ENCODE measurements at places on chromosomes 7 and 10.

DNA sequence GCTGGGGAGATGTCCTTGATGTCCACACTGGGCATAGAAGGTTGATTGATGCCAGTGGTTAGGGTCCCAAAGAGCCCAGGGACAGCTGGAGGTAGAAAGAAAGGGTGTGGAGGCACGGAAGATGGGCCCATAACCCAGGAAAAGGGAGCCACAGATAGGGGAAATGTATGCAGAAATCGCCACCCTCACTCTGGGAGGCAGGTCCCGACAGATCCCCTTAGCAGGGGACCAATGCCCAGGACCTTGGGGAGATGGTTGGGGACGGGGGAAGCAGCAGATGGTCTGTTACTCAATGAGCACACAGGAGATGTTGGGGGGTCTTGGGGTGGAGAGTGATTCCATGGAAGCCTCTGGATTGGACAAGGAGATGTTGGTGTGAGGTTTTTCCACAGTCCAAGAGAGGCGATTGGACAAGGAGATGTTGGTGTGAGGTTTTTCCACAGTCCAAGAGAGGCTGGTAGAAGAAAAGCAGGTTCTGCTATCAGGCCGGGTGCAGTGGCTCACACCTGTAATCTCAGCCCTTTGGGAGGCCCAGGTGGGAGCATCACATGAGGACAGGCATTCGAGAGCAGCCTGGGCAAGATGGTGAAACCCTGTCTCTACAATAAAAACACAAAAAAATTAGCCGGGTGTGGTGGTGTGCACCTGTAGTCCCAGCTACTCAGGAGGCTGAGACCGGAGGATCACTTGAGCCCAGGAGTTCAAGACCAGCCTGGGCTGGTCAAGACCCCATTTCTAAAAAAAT, 7.0 kb upstream of the PPP1R35 start:
- no peak for DNase-seq

GRCh38 chr7:143382126-143382790, 1.1 kb downstream of the ZYX start:
- DNase-seq, result no peak

DNA sequence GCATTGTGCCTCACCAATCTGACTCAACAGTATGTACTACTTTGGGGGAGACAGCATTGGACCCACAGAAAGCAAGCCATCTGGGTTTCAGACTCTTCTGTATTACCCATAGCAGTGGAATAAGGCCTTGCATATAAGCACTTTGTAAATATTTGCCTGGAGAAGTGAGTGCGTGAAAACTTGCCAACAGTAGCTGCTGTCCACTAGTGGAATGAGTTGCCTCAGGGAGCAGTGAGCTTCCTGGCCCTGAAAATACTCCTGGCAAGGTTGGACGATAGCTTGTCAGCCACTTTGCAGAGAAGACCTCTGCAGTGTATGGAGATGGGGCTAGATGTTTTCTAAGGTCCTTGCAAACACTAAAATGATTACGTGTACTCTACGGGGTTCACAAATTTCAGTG, 21.6 kb downstream of the GARS1 start:
- no peak for DNase-seq

DNA sequence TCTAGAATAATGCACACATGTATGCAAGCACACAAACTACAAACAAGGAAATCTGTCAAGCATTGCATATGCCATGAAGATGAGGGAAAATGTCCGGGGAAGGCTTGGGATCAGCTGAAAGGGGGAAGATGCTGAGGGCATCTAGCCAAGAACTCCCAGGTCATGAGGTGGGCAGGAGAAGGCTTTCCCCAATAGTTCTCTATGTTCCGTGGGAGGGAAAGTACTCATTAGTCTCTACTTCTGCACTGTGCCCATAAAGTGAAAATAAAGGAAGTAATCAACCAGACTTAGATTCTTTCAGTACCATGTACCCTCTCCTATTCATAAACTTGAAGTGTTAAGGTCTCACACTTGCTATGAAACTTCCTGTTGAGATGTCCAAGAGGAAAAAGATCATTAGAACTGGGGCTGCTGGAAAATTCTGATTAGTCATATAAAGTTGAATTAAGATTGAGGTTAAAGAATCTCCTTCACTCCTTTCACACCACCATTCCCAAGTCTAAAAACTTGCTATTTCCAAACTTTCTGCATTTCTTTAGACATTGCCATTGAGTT, 17.1 kb upstream of the LIPF start:
- no peak for DNase-seq

- no peak for DNase-seq
These were observed 76.2 kb upstream of the TMEM168 start for GRCh38 chr7:112866424-112866823.

GRCh38 chr10:125054669-125055268, 105.6 kb downstream of the CTBP2 start:
- no peak for DNase-seq

DNA sequence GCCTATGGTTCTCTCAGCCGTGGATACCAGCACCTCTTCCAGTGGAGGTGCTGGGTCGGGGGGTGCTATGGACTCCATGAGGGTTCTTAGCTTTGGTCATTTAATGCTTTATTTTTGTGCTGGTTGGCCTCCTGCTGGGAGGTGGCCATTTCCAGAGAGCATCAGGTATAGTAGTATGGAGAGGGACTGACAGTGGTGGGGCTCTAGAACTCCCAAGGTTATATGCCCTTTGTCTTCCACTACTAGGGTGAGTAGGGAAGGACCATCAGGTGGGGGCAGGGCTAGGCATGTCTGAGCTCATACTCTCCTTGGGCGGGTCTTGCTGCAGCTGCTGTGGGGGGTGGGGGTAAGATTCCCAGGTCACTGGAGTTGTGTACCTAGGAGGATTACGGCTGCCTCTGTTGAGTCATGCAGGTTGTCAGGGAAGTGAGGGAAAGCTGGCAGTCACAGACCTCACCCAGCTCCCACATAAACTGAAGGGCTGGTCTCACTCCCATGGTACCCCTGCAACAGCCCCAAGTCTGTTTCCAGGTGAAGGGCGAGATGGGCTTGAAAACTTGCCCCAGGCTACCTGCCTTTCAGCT, 763.2 kb upstream of the LRRTM3 start:
- DNase-seq, result no peak

DNA sequence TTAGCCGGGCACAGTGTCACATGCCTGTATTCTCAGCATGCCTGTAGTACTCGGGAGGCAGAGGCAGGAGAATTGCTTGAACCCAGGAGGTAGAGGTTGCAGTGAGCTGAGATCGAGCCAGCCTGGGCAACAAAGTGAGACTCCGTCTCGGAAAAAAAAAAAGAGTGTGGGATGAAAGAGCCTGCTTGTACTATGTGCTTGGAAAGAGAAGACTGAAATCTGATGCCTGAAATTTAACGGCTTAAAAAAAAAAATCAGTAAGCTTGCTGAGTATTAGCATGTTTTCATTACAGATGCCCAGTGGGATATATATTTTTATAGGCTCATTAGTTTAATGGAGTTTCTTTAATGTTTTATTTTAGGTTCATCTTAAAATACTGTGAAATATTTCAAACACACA, 4.2 kb downstream of the NT5C2 start:
- DNase-seq, result no peak

DNA sequence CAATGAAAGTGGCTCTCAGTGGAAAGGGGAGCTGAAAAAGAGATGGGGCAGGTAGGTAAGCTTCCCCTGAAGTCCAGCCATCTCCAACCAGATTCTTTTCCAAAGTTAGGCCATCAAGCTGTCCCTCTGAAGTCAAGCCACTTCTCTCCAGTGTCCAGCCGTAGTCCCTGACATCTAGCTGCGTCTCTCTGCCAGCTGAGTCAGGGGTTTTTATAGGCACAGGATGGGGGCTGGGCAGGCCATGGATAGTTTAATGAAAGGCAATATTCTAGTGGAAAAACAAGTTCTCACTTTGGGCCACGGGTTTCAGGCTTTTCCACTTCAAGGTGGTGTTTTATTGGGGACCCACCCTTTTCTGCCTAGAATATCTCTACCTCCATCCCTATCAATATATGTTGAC, 36.8 kb downstream of the AVL9 start:
- no peak for DNase-seq

GRCh38 chr7:155188821-155189581, 108.7 kb upstream of the INSIG1 start:
- no peak for DNase-seq

GRCh38 chr7:24455813-24456525, 117.3 kb upstream of the PALS2 start:
- no peak for DNase-seq

DNA sequence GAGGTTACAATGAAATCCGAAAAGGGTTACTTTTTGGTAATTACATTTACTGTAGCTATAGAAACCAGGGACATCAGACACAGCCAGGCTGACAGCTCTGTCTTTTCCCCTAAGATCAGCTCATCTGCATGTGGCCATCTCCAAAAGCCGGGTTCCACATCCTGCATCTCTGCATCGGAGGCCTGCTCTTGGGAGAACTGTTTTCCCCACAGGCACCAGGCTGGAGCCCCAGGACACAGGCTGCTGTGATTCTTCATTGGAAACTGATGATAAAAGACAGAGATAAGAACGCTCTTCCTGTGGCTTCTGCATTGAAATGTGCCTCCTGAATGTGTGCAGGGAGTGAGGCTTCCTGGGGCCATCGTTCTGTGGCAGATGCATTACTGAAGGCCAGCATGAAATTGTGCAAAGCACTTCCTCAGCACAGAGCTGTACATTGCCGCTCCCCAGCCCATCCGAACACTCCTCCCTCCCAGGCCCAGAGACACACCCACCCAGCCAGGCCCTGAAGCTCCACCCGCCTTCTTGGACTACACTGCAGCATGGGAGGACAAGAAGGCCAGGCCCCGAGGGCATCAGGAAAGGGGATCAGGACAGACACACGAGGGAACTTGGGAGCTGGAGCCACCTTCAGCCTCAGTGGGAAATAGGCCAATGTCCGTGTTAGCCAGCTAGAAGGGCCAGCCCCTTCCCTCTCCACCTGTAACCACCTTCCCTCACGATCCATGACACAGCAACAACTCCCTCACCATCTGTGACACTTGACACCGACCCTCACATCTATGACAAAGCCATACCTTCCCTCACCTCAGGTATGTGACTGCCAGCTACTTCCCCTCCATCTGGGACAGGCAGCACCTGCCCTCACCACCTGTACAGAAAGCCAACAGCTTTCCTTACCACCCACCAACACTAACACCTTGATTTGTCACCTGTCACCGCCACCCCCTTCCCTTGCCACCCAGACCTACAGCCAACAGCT, 113.2 kb downstream of the GRID1 start:
- DNase-seq, result no peak

- DNase-seq, result no peak
These were observed 220.1 kb downstream of the TNS3 start for GRCh38 chr7:47361746-47362215.

- DNase-seq, result no peak
These were observed 73.2 kb downstream of the SORBS1 start for GRCh38 chr10:95487994-95488393.

DNA sequence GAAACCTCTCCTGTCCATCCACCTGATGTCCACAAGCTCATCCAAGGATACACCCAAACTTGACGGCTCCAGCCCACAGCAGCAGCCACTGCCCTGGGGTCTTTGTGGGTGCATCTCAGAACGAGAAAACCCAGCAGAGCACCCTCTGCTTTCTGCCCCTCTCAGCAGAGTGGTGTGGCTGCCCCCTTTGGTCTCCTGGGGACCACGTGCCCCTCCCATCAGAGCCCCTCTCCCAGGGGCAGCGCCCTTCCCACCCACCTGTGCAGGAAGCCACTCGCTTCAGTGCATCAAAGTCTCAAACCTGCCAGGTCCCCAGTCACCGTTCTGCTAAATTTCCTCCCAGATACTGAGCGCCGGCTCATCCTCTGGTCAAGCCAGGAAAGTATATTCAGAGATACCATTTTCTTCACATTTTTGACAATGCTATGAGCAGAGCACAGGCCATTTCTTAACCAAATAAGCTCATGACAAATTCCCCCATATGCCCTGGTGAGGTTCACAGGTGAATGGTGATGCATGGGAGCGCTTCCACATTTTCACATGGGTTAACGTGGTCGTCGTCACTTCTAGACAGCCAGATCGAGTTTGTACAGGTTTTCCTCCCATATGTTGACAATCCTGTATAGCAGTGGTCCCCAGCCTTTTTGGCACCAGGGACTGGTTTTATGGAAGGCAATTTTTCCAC, 32.4 kb downstream of the CAMK2B start:
- no peak for DNase-seq

DNA sequence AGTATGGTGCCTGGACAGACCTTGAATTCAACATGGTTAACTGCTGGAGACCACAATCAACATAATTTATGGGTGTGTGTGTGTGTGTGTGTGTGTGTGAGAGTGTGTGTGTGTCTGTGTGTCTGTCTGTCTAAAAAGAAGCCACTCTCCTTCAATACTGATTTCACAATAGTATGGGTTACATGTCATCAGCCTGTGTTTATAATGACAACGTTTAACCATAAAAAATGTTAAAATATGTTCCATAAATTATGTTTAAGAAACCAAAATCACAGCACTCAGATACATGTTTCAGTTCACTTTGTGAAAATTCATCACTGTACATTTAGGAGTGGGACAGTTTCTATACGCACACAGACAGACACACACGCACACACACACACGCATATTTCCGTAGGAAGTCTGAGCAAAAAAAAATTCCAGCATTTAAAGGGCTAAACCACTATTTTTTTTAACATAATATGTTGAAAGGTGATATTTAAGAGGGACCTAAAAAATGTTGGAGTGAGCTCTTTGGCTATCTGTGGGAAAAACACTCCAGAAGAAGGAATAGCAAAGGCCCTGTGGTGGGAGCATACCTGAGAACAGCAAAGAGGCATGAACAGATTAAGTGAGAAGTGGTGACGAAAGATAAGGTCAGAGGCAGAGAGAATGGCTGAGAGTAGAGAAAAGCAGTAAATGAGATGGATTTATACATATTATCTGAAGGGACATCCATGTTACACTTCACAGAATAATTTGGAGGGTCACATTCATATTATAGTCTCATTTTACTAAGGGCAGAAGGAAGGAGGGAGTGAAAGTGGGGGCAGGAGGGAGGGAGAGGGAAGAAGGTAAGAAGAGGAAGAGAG, 10.9 kb downstream of the PDZD8 start:
- no peak for DNase-seq

DNA sequence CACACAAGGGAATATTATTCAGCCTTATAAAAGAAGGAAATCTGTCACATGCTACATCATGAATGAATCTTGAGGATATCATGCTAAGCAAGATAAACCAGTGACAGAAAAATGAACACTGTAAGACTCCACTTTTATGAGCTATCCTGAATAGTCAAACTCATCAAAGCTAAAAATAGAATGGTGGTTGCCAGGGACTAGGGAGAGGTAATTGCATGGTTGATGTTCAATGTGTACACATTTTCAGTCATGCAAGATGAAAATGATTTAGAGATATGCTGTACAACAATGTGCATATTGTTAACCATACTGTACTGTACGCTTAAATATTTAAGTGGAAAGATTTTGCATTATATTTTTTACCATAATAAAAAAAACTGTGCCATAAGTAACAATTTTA, 1349.1 kb downstream of the XPNPEP1 start:
- DNase-seq, result no peak

DNA sequence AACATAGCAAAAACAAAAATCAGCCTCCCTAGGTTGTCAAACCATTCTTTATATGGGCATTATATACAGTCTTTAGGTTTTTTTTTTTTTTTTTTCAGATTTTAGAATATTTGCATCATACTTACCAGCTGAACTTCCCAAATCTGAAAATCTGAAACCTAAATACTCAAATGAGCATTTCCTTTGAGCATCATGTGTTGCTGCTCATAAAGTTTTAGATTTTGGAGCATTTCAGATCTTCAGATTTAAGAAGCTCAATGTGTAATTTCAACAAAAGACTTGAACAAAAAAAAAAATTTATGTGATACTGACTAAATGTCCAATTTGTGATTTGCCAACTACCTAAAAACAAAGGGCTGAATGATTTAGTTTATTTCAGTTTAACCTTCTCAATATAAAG, 13.6 kb downstream of the FAM3C start:
- no peak for DNase-seq

Data from stimulated activated CD4-positive, alpha-beta T cell treated with anti-CD3 and anti-CD28 coated beads, Interleukin-4, amount 100 ng/mL, for 1 hour (primary cell).